ENCODE measurements at places on chromosomes 16 and 17.

GRCh38 chr17:76670020-76670717, 26.6 kb upstream of the ST6GALNAC1 start:
- DNase-seq = no peak

- DNase-seq = no peak
Measured at GRCh38 chr16:67248073-67248400, 742 bp upstream of the SLC9A5 start.

DNA sequence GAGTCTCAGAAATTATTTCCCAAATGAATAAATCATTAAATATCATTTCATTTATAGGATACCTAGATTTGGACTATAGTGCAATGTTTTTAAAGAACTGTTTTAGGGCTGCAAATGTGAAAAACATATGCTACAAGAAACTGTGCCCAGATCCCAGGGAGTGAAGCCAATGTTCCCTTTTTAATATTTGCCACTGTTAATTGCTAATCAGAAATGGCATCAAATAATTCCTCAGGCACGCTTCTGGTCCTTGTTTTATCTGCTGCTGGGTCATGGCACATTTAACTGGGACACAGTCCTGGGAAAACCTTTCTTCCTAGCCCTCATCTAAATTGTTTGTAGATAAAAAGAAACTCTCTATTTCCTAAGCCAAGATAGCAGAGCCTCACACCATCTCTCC, 79.3 kb upstream of the CNTNAP4 start:
- no peak for DNase-seq

DNA sequence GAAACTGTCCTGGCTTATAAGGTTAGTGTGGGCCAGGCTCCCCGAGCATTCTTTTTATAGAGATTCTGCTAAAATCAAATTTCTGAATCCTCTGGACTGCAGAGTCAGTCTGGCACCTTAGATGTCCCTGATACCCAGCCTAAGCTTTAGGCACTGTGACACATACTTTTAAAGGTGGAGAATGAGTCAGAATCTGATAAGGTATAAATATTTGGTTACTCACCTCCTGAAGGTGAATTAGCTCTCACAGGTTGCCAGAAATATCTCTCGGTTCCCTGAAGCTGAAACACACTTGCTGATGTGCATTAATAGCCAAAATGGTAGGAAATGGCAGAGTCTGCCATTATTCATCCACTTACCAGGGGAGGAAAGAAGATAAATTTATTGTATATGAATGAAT, 446.9 kb downstream of the UTP18 start:
- DNase-seq = no peak

- no peak for DNase-seq
Measured at GRCh38 chr16:1784977-1785845, 2.5 kb downstream of the NUBP2 start.

DNA sequence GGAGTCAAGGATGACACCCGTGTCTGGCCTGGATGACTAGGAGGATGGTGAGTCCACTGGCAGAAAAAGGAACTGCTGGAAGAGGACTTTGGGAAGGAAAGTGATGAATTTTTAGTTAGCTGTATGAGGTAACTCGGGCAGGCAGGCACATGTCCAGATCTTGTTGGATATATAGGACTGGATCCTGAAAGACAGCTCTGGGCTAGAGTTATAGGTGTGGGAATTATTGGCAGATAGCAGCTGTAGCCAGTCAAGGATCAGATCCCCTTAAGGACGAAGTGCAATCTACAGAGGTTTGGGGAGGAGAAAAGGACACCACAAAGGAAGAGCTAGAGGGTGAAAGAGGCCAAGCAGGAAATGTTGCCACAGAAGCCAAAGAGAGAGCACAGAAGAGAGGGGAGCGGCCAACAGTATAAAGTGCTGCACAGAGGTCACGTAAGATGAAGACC, 10.1 kb downstream of the CYB5D1 start:
- DNase-seq = no peak

- DNase-seq = no peak
Measured at GRCh38 chr16:63577891-63578290, 1541.7 kb upstream of the CDH8 start.

DNA sequence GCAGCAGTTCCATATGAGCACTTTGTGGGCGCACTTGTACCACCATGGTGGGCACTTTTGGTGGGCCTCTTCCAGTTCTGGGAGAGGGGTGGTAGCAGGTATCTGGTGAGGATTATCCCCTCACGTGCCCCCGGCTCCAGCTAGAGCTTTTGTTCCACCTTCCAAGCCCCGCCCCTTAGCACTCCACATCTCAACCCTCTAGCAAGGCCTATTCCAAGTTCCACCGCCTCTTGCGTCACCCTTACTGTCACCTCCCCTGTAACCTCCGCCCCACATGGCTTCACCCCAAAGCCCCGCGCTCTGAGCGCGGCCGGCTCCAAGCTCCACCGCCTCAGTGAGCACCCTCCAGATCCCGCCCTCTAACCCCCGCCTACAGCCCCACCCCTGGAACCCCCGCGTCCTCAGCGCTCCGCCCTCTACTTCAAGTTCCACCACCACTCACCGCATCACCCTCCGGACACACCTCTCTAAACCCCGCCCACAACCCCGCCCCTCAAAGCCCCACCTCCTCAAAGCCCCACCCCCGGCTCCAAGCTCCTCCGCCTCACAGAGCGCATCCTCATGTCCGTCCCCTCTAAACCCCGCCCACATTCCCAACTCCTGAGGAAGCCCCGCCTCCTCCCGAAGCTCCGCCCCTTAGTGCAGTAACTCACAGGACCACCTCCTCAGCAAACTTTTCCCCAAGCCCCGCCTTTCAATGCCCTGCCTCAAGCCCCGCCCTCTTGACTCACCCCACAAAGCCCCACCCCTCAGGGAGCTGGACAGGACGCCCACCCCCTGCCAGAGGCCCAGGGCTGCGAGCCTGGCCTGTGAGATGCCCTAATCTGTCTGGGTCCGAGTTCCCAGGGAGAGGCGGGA, 11.1 kb downstream of the SCN4A start:
- peak; percentile 71 for DNase-seq

GRCh38 chr17:17204635-17205231, 1.4 kb downstream of the PLD6 start:
- no peak for DNase-seq
